Stimulated activated CD8-positive, alpha-beta memory T cell treated with anti-CD3 and anti-CD28 coated beads, Interleukin-2, amount 100 ng/mL, for 1 hour (primary cell): ENCODE measurements at places on chromosomes 4 and X.
A peak's percentile ranks its signal among the peaks of the same experiment; 100 is the strongest.

DNA sequence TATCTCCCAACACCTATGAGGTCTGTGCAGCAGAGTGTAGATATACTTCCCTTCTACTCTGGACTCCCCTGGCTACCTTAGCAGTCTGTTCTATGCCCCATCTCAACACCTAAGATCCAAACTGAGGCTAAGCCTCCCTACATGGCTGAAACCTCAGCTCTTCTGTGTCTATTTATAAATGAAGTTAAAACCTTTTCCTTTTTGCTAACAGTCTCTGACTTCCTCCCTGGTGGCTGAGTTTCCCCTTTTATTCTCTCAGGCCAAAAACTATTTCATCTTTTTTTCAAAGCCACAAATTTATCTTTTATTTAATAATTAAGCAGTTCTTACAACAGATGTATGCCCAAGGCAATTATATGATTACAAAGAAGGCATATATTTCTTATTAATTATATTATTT lies 111.8 kb upstream of the STIM2 start:
- no peak for DNase-seq

- no peak for DNase-seq
Observed at GRCh38 chr4:126533146-126533805, 1099.5 kb upstream of the INTU start.

GRCh38 chrX:76148753-76149152 lies 24.1 kb upstream of the PBDC1 start:
- DNase-seq, result peak; percentile 8

GRCh38 chr4:144948009-144948408 lies 150.0 kb downstream of the ANAPC10 start:
- DNase-seq, result no peak

GRCh38 chrX:15930585-15930984 lies 76.0 kb upstream of the AP1S2 start:
- DNase-seq, result no peak

- no peak for DNase-seq
Observed at GRCh38 chr4:137754652-137755471, 222.6 kb upstream of the PCDH18 start.

DNA sequence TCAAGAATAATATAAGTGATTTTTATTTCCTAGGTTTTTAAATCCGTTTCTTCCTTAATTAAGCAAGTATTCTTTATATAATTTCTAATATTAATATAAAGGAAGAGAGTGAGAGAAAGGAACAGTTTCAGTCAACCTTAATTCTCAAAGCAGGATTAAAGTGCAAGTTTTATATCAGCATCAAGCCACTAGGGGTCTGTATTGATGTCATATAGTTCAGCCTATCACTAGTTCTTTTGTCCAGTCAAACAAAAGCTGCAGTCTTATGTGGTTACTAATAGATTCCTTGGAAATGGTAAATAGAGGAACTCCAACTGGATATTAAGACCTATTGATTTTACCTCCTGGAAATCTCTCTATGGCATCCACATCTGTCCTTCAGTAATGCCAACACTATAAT lies 82.0 kb downstream of the NAP1L3 start:
- DNase-seq, result no peak

DNA sequence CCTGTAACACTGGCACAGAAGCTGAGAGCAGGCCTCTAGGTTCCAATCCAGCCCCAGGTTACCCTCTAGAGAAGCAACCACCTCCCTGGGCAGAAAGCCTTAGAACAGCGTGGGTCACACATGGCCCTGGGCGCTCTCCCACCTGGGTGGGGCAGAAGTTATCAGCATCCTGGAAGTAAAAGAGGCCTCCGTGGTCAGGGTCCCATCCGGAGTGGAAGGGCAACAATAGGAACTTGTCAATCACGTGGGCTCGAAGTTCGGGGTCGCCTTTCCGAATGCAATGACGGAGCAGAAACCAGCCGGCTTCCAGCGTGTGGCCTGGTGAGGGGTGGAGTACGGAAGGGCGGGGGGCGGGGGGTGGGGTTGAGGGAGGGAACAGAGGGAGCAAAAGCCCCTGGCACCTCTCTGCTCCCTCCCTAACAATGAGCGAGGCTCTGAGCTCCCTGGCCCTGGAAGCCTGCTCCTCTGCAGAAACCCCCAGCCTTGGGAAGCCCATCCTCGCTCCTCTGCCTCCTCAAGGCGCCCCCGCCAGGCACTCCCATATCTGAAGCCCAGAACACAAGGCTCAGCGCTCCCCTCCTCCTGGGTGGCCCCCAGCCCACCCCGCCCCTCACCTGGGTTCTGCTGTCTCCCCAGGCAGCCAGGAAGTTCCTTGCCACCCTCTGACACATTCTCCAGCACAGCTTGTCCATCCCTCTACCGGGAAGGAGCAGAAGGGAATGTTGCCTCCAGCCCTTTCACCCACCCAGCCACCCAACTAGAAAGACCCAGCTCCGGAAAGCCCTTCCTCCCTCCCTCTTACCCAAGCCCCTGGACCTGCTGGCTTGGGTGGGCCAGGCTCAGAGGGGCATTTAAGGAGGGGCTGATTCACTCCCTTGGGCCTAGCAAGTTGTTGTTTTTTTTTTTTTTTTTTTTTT lies 2.8 kb downstream of the RENBP start:
- DNase-seq, result no peak

GRCh38 chr4:120857312-120857711 lies 65.2 kb downstream of the PRDM5 start:
- DNase-seq, result no peak

DNA sequence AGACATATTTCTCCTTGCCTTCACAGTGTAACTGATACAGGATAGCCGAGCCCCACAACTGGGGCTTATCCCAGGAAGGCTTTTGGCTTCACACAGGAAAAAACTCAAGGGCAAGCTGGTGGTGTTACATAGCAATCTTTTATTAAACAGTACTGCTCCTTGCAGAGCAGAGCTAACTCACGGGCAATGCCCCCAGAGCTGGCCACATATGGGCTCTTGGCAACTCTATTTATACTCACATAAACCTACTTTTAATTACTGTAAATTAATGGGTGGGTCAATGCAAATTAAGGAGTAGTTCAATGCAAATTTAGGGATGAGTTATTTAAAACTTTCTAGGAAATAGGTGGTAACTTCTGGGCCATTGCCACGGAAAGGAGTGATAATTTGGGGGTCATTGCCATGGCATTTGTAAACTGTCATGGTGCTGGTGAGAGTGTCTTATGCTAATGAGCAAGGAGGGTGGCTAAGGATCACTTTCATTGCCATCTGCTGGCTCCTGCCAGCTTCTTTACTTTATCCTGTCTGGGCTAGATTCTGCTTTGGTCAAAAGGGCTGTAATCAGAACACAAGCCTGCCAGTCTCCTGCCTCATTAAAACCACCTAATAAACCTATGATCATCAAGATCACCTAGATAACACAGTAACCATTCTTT lies 288.8 kb downstream of the CENPC start:
- DNase-seq, result no peak

DNA sequence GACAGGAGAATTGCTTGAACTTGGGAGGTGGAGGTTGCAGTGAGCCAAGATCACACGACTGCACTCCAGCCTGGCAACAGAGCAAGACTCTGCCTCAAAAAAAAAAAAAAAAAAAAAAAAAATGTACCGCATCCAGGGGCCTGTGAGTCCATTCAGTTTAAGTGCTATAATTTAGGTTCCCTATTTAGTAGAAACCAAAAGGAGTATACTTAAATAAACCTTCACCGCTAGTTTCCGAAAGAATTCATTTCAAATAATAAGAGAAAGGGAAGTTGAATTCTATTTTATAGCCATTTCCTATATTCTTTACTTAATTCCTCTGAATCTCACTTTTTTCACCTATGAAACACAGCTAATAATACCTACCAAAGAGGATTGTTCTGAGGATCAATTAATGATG lies 20.8 kb upstream of the LRBA start:
- no peak for DNase-seq

- no peak for DNase-seq
Observed at GRCh38 chr4:111519683-111520082, 625.6 kb upstream of the FAM241A start.

DNA sequence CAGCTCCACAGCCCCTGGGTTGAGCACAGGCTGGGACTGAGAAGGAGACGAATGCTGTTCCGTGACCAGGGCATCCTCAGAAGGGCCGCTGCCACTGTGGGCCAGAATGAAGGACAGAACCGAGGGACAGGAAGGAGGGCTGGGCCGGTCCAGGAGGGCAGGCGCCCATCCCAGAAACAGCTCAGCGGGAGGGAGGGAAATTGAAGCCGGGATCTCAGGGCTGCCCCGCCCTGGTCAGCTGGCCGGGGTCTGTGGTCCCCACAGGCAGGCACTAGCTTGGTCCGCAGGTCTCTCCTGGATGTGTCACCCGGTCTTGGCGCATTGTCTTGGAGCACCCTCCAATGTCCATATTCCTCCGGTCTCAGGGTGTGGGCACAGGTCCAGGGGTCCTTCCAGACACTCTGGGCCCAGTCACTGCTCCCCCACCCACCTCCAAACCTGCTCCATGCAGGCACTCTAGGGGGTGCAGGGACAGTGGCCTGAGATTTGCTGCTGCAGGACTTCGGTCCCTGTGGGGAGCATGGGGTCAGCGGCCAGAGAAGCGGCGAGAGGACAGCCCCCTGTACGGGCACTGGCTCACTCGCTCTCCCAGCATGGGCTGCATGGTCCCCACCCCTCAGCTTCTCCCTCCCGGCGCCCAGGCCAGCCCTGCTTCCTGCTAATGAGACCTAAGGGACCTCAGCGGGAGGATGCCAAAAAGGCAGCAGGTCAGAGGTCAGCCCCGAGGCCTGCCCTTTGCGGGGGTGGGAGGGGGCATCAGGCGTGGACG lies 23.9 kb upstream of the MXD4 start:
- DNase-seq, result no peak

DNA sequence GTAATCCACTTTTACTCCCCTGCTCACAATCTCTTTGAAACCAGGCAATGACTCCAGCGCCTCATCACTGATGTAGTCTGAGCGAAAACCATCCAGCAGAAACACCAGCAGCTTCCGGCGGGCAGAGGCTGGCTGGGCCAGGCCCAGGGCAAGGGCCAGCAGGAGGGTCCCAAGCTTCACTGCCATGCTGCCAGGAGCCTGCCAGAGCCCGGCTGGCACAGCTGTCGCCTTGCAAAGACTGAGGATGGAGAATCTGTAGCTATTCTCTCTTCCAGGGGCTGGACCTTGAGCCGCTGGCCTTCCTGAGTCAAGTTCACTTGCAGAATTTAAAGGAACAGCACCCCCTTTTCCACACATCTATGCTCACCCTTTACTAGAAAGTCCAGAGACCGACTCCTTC lies at the start of gene ENPP6:
ENPP6 (minus strand) TSS at position 240 of the 400 bp plus-strand sequence; CDS start at position 186, 54 bp downstream.
- DNase-seq, result no peak

GRCh38 chr4:76856243-76857073 lies 41.5 kb downstream of the SOWAHB start:
- no peak for DNase-seq

DNA sequence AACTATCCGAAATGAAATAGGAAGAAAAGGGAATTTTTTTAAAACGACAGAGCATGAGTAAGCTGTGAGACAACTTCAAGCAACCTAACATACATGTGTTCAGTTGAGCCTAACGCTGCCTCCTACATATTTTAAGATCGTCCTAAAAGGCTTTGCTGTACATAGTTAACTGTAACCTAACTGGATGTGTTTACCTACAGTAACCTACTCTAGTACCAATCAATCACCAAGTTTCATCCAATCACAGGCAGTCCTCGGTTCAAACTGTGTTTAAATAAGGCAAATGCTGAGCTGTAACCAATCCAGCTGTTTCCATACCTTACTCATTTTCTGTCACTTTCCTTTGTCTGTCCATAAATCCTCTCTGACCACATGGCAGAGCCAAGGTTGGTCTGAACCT lies 17.1 kb downstream of the RCHY1 start:
- no peak for DNase-seq

GRCh38 chr4:96264941-96265463 lies 425.1 kb downstream of the PDHA2 start:
- DNase-seq, result no peak

- DNase-seq, result no peak
Observed at GRCh38 chr4:4182835-4183568, 43.7 kb downstream of the OTOP1 start.

GRCh38 chrX:22165732-22166457 lies 106.8 kb upstream of the CBLL2 start:
- no peak for DNase-seq

DNA sequence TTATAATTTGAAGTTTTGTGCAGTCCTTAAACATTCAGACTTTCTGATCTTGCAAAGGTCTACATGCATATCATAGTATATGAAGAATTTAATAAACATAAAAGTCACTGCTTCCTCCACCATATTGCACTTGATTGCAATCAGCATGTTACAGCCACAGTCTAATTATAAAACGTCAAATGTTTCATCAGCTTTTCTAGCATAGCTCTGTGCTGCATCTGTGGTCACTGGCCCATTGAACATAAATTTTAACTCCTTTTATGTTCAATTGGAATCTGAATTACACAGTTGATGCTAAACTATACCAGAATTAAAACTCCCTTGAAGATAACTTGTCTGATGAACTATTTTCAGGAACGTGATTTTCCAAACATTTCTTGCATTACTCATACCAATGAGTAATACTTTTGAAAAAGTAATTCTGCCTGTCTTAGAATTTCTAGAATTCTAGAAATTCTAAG lies 329.1 kb downstream of the GALNTL6 start:
- DNase-seq, result no peak

- DNase-seq, result no peak
Observed at GRCh38 chr4:27068151-27068867, 207.7 kb downstream of the STIM2 start.

DNA sequence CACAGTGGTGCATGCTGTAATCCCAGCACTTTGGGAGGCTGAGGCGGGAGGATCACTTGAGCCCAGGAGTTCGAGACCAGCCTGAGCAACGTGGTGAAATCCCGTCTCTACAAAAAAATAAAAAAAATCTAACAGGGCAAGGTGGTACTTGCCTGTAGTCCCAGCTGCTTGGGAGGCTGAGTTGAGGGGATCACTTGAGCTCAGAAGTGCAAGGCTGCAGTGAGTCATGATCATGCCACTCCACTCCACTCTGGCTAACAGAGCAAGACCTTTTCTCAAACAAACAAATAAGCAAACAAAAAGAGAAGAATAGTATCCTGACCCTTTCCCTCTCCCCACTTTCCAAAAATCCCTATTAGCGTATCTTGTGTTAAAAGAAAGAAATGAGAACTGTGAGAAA lies 52.7 kb downstream of the NPY1R start:
- DNase-seq, result no peak

GRCh38 chr4:145012841-145013240 lies 85.2 kb downstream of the ANAPC10 start:
- DNase-seq, result no peak

- DNase-seq, result no peak
Observed at GRCh38 chr4:152999346-153000075, 63.4 kb downstream of the FHDC1 start.

DNA sequence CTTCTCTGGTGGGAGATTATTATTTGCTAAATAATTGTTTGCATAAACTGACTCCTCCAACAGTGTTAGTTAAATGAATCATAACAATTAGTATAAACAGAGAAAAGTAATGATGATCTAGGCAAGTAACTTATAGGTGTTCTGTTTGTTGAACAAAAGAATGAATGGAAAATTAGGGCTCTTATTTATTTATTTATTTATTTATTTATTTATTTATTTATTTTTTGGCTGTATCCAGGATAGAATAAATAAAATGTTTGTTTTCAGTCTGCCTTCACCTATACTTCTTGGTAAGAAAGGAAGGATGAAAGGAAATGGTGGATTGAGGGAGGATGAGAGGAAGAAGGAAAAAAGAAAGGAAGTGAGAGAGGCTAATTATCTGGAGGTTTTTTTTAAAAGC lies 561.6 kb upstream of the MAGEB2 start:
- no peak for DNase-seq
